ENCODE measurements at places on chromosomes 6 and 20. TPM values are rescaled to one million over a fixed set of nuclear protein-coding genes. Genes with fewer than 3 reads are reported as not detected.

The DPM1 gene
- total RNA-seq: 89.0 TPM

The MEI4 gene
- total RNA-seq: not detected

The ADGRF4 gene
- total RNA-seq: 0.28 TPM

The MUCL3 gene
- total RNA-seq: not detected

The BTNL2 gene
- not detected for total RNA-seq

The UST gene
- 26.8 TPM for total RNA-seq

The TENT5A gene
- 45.7 TPM for total RNA-seq

The BHLHE23 gene
- total RNA-seq: not detected

The OPRM1 gene
- total RNA-seq: not detected

The EMILIN3 gene
- not detected for total RNA-seq

The TFEB gene
- 3.4 TPM for total RNA-seq

The BPIFA1 gene
- not detected for total RNA-seq

The FAM162B gene
- 19.9 TPM for total RNA-seq

The EYA4 gene
- 2.0 TPM for total RNA-seq

The ADGRG6 gene
- total RNA-seq: 1.3 TPM

The TTI1 gene
- 14.1 TPM for total RNA-seq

The LY6G6D gene
- not detected for total RNA-seq

The MYB gene
- 0.28 TPM for total RNA-seq

The CRISP3 gene
- total RNA-seq: not detected

The TCF21 gene
- total RNA-seq: 8.2 TPM

The KIF6 gene
- total RNA-seq: 0.28 TPM

The MATN4 gene
- not detected for total RNA-seq

The DNAH8 gene
- total RNA-seq: under 0.01 TPM

The DACT2 gene
- 2.7 TPM for total RNA-seq

The MYBL2 gene
- 20.1 TPM for total RNA-seq

The TP53INP2 gene
- 1.2 TPM for total RNA-seq

The SLC12A5 gene
- total RNA-seq: not detected

The PLCB1 gene
- 23.4 TPM for total RNA-seq

The NEDD9 gene
- total RNA-seq: 29.5 TPM

The C2 gene
- 6.8 TPM for total RNA-seq

The PRPH2 gene
- total RNA-seq: 0.58 TPM

The TMEM200A gene
- total RNA-seq: 124 TPM

The RAB44 gene
- total RNA-seq: under 0.01 TPM

The RAMACL gene
- total RNA-seq: 0.38 TPM

The NXT1 gene
- total RNA-seq: 36.6 TPM

The PHACTR1 gene
- 0.19 TPM for total RNA-seq

The HLA-DQA1 gene
- total RNA-seq: not detected

The NEURL2 gene
- 5.1 TPM for total RNA-seq

The ISM1 gene
- not detected for total RNA-seq

The VGLL2 gene
- total RNA-seq: not detected

The ERVFRD-1 gene
- total RNA-seq: not detected

The UFL1 gene
- total RNA-seq: 34.3 TPM

The FOXF2 gene
- total RNA-seq: 0.28 TPM
